ENCODE measurements at places on chromosomes 1 and 21.

DNA sequence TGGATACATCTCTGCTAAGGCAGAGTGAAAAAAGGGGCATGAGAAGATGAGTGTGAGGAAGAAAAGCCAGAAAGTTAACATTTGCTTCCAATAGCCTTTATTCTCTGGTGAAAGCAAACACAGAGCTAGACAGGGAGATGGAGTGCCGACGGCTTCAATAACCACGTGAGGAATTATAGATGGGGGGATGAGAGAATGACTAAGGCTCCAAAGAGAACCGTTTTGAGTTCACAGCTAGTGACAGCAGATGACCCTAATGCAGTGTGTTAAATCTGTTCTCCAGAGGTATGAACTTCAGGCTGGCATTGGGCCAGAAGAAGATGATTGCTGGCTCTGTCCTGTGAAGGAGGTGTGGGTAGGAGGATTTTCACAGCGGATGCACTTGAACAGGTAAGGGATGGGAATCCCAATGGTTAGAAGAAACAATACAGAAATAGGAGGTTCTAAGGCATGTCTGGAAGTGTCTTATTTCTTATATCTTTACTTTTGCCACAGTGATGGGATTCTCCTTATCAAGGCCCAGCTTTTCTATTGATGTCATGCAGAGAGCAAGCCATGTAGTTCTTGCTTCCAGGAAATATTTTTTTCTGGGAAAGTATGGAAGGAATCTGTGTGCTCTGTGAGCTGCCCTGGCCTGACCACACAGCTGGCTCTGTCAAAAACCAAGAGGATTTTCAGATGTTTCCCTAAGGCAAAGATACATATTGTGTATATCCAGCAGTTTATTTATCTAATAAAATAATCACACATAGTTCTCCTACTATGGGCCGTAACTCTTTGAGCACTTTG, 573.8 kb downstream of the LTN1 start:
- DNase-seq = no peak

DNA sequence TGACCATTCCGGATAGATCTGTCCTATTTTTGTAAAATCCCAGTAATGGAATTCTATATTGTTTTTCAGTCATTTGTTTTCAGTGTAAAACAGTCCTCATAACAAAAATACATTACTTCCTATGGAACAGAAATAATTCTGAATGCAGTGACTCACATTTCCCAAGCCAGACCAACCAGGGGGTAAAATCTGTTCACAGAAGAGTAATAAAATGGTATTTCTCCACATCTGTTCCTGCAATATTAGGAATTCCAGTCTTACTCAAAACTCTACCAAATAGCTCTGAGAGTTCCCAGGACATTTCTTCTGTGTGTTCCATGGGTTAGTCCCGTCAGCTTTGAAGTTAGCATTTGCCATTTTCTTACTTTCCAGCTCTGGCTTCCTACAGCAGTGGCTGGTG, 2.6 kb upstream of the DDR2 start:
- no peak for DNase-seq

GRCh38 chr1:219143735-219144134, 29.9 kb upstream of the LYPLAL1 start:
- DNase-seq = no peak

GRCh38 chr1:45863218-45863617, 59.8 kb downstream of the MAST2 start:
- no peak for DNase-seq

DNA sequence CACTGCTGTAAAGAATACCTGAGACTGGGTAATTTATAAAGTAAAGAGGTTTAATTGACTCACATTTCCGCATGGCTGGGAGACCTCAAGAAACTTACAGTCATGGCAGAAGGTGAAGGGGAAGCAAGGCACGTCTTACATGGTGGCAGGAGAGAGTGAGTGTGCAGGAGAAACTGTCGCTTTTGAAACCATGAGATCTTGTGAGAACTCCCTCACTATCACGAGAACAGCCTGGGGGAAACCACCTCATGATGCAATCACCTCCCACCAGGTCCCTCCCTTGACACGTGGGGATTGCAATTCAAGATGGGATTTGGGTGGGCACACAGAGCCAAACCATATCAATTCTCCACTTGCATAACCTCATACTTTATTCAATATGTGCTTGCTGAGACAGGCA, 76.6 kb downstream of the GIPC2 start:
- DNase-seq = no peak

- DNase-seq = no peak
Observed at GRCh38 chr21:27321791-27322190, 354.9 kb upstream of the ADAMTS5 start.

DNA sequence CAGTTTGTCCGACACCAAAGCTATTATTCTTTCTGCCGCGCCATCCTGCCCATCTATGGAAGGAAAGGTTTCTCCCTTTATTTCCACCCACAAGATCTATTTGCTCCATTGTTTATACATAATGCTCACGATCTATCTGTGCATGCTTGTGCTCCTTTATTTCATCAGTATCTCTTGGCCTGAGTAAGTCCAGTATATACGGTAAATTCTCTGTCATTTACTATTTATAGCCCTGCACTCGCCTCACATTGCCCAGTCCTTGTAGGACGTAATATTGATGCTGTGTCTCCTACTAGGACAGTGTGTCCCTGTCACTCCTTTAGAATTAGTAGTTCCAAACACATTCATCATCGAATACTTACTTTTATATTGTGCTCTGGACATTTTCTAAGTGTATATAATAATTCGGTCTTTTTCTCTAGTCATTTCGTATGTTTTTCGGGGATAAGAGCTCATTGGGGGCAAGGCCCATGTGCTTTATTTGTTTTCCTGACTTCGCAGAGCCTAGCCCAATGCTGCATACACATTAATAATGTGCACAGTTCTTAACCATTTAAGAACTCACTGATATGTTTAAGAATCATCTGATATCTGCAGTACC, 3.1 kb upstream of the NID1 start:
- DNase-seq = no peak
